ENCODE measurements at places on chromosomes 3 and 15. TPM values are rescaled to one million over a fixed set of nuclear protein-coding genes. Genes with fewer than 3 reads are reported as not detected.

The GBE1 gene
- total RNA-seq = 34.9 TPM

The ZNF148 gene
- total RNA-seq = 43.1 TPM

The GASK1A gene
- 0.09 TPM for total RNA-seq

The TBCCD1 gene
- 16.0 TPM for total RNA-seq

The PKM gene
- 1,264 TPM for total RNA-seq

The MAPKBP1 gene
- 39.8 TPM for total RNA-seq

The SLC9A9 gene
- total RNA-seq = 13.4 TPM

The GOLGA8H gene
- total RNA-seq = 0.16 TPM

The KBTBD12 gene
- not detected for total RNA-seq

The GTPBP8 gene
- total RNA-seq = 19.9 TPM

The PAK6 gene
- 0.43 TPM for total RNA-seq

The GATA2 gene
- total RNA-seq = not detected

The PML gene
- 89.5 TPM for total RNA-seq

The AMIGO3 gene
- not detected for total RNA-seq

The TMED3 gene
- total RNA-seq = 41.4 TPM

The RLBP1 gene
- not detected for total RNA-seq

The CCDC39 gene
- not detected for total RNA-seq

The XCR1 gene
- 0.05 TPM for total RNA-seq

The RASGRP1 gene
- total RNA-seq = 116 TPM

The SST gene
- total RNA-seq = not detected

The CASR gene
- total RNA-seq = 0.02 TPM

The PLSCR5 gene
- not detected for total RNA-seq

The BUB1B gene
- total RNA-seq = 74.6 TPM

The CCRL2 gene
- total RNA-seq = 4.1 TPM

The CIB2 gene
- 1.1 TPM for total RNA-seq

The ECE2 gene
- not detected for total RNA-seq

The FSIP1 gene
- total RNA-seq = 0.32 TPM

The ZPLD1 gene
- not detected for total RNA-seq

The HIGD2B gene
- 0.16 TPM for total RNA-seq

The NOX5 gene
- total RNA-seq = 0.02 TPM

The TAGLN3 gene
- not detected for total RNA-seq

The LRTM1 gene
- not detected for total RNA-seq

The ADPGK gene
- 79.9 TPM for total RNA-seq

The NEDD4 gene
- total RNA-seq = 8.7 TPM

The CISH gene
- 386 TPM for total RNA-seq

The SLC25A36 gene
- total RNA-seq = 36.1 TPM

The CAND2 gene
- total RNA-seq = 1.7 TPM

The CFAP91 gene
- not detected for total RNA-seq

The UNC13C gene
- total RNA-seq = not detected

The AHSG gene
- total RNA-seq = not detected

The FBXL2 gene
- not detected for total RNA-seq

The TM4SF1 gene
- not detected for total RNA-seq

The CILP gene
- total RNA-seq = 0.07 TPM

The IL17RB gene
- 63.5 TPM for total RNA-seq

The SCAANT1 gene
- total RNA-seq = not detected

The VIPR1 gene
- 3.4 TPM for total RNA-seq

The SH2D7 gene
- total RNA-seq = 0.11 TPM
